GM13977 (cell line): ENCODE measurements at places on chromosomes 3 and 15.

DNA sequence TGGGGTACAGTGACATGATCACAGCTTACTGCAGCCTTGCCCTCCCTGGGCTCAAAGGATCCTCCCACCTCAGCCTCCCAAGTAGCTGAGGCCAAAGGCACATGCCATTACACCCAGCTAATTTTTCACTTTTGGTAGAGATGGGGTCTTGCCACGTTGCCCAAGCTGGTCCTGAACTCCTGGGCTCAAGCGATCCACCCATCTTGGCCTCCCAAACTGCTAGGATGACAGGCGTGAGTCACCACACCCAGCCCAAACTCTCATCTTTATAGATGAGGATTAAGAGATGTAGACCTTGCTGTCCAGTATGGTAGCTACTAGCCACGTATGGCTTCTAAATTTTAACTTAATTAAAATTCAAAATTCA lies 4.4 kb upstream of the ABHD5 start:
- no peak for DNase-seq

DNA sequence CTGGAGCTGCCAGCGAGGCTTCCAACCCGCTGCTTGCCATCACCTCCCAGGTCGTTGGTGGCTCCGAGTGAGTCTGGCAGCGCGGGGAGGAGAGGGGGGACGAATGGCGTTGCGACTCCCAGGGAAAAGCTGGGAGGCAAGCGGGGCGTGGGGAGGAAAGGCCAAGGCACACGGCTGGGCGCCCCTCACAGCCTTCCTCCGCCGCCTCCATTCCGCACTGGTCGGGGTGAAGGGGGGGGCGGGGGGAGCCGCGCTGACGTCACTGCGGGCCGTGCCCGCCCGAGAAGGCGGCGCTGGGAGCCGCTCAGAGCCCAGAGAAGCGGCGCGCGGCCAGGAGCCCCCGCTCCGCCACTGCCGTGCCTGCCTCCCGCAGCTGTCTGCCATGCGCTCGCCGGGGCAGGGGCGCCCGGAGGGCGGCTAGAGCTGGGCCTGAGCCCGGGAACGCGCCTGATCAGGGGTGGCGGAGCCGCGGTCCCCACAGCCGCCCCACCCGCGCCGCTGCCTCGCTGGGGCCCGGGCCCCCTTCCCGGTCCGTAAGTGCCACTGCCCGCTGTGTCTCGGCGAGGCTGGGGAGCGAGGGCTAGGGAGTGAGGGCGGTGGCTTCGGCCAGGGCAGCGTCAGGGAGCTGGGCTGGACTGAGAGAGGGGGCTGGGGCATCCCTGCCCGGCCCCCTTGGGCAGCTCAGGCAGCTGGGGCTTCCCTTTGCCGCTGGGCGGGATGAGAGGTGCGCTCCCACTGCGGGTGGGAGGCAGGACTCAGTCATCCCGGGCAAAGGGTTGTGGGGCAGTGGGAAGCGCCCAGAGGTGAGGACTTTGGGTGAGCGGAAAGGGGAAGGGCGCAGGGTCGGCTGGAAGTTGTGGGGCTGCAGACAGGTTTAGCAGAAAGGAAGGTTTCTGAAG lies 27.8 kb upstream of the POLG start:
- DNase-seq: no peak

- no peak for DNase-seq
Measured at GRCh38 chr15:39140060-39140604, 440.7 kb upstream of the THBS1 start.

DNA sequence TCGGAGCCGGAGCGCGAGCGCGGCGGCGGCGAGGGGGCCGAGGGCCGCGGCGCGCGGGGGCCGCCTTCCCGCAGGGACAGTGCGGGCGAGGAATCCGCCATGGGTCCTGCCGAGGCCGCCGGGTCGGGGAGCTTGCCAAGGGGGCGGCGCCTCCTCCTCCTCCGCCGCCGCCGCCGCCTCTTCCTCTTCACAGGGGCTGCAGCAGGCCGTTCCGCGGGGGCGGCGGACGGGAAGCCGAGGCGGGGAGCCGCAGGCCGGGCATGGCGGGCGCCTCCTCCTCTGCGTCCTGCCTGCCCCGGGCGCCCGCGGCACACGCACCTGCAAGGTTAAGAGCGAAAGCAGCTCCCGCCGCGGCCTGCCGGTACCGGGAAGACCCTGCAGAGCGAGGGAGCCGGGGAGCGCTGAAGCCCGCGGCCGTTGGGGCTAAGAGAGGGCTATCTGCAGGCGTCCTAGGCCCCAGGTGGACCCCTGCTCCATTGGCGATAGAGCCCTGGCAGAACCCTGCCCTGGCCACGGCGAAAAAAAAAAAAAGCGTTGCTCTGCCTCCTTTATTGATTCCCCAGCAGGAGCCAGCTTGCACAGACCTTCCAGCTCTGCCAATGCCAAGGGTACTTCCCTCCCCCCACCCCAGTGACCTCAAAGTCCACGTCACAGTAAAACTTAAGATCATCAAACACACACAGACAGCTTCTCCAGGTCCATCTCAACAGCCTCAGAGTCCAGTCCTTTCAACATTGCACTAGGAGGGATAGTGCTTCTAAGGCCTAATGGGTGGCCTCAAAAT lies at the start of gene LYSMD2:
LYSMD2 (minus strand) TSS at position 134 of the 784 bp plus-strand sequence; CDS start at position 101, 33 bp downstream.
- DNase-seq: peak; percentile 71

- no peak for DNase-seq
Measured at GRCh38 chr3:45366290-45366689, 22.1 kb upstream of the LARS2 start.

DNA sequence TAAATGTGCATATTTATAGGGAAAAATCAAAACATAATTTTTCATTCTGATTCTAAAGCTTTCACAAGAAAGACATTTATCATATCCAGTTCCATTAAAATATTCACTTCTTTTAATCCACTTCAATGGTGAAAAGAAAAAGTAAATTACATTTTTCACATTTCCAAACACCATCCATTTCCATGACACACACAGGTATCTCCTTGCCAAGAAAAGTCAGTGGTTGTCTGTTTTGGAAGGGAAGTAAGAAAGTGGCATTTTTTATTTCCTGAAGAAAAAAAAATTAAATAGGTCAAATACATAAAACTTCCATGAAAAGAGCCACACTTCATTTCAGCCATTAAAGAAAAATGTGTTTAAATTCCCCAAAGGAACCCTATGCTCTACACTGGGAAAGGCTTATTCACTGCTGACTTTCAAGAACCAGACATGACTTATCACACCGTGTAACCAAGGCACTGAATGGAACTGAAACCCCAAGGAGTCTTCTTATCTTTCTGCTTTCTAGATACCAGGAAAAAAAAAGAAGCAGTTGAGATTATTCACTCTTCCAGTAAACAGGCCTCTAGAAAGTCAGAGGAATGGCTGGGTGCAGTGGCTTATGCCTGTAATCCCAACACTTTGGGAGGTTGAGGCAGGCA lies 44.5 kb downstream of the OSBPL10 start:
- no peak for DNase-seq

- DNase-seq: peak; percentile 42
Measured at GRCh38 chr15:55289011-55289745, 435 bp downstream of the RAB27A start.

GRCh38 chr3:123993818-123994217 lies 1.9 kb upstream of the ROPN1 start:
- no peak for DNase-seq

GRCh38 chr15:90729261-90729660 lies 12.1 kb downstream of the BLM start:
- DNase-seq: no peak
